ENCODE measurements at places on chromosomes 5 and 9.

DNA sequence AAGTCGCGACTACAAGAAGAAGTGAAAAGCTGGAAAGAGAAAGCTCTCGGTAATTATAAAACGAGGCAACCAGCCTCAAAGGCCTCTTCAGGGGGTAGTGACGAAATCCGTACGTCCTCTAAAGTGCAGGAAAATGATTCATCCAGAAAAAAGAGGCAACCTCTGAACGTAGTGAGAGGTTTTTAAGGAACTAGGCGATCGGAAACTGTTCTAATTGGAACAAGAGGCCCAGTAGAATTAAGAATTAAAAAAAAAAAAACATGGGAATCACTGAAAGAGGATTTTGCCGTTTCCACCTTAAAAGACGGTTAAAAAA is 1.0 kb downstream of the CSNK1A1 start:
- no peak for DNase-seq

DNA sequence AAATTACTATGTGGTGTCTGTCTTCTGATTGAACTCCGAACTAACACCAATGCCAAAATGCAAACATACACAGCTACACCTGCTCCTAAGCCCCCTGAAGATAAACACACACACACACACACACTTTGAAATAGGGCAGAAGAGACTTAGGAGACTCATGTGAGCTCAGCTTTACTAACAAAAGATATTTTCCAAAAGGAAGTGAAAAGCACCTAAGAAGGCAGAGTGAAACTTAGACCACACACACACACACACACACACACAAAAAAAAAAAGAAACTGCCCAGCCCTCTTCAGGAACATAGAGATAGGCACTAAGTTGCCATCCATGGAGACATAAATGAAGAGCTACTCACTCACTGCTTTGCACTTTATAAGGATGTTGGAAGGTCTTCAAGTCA is 45.2 kb upstream of the APC start:
- no peak for DNase-seq

GRCh38 chr5:6401410-6401809 is 23.1 kb upstream of the MED10 start:
- DNase-seq = no peak

GRCh38 chr9:90458485-90458884 is 184.1 kb downstream of the DIRAS2 start:
- DNase-seq = no peak

DNA sequence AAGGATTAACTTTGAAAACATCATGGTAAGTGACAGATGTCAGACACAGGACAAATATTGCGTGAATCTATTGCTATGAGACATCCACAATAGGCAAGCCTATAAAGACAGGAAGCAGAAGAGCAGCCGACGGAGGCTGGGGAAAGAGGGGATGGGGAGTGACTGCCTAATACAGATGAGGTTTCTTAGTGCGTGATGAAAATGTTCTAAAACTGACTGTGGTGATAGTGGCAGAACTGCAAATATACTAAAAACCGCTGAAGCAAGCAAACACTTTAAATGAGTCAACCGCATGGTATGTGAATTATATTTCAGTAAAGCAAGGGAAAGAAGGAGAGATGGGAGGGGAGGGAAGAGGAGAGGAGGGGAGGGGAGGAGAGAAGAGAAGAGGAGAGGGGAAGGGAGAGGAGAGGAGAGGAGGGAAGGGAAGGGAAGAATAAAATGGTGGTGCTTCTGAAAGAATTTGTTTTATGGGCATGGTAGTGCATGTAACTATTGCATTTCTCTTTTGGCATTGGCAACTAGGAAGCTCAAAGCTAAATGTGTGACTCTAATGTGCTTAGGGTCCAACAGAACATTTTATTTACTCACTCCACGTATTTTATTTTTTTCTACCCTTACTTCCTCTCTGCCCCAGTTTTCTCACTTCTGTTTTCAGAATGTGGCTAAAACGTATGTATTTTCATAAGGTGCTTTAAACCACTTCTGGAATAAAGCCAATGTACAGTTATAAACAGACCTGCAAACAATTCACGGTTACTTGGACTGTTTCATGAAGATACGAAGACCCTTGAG is 21.3 kb downstream of the AKNA start:
- DNase-seq = no peak

DNA sequence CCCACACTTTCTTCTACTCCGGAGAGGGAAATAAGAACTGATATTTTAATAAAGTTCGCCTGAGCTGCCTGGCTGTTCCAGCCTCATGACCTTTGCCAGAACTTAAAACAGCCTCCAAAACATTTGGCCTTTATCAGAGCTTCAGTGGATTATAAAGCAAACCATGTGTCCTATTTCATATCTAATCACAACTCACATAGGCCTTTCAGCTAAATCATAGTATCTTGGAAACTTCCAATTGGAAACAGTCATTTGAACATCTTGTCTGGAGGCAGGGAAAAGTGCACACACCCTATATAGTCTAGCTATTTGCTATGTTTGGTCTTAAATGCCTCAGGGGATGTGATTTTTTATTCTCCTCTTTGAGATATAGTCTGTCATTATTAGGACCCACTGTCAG is 46.0 kb upstream of the FREM1 start:
- DNase-seq = no peak

- DNase-seq = no peak
Observed at GRCh38 chr9:109158651-109159050, 8.4 kb downstream of the FRRS1L start.

GRCh38 chr9:68895741-68896478 is 118.0 kb downstream of the PRKACG start:
- DNase-seq = no peak

DNA sequence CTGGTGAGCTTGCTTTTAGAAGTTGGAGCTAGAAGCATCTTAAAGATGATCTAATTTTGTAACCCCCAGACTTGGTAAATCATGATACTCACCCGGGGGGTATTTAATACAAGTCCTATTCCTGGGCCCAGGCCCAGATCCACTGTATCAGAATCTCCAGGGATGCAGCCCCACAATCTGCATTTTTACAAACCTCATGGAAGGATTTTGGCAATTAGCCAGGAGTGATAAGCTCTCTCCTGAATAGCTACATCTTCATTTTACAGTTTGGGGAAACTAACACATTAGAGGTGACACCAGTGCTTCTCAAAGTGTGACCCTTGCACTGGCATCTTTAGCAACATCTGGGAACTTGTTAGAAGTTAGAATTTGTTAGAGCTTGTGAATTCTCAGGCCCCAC is 31.2 kb upstream of the OTP start:
- no peak for DNase-seq

DNA sequence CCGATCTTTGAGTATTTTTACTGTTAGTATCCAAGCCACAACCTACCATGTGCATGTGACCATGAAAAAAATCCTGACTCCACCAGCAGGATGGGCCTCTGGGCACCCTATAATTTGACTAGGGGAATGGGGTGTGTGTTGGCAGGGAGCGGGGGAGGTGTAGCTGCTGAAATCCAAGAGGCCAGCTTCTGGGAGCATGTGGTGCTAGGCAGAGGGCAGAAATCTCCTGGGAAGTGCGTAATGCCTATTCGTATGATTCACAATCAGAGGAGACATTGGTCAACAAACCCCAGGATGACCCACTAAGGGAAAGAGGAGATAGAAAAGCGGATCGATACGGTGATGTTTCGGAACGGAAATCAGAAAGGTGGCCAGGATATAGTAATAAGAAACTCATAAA is 149.9 kb downstream of the ARSB start:
- DNase-seq = no peak

DNA sequence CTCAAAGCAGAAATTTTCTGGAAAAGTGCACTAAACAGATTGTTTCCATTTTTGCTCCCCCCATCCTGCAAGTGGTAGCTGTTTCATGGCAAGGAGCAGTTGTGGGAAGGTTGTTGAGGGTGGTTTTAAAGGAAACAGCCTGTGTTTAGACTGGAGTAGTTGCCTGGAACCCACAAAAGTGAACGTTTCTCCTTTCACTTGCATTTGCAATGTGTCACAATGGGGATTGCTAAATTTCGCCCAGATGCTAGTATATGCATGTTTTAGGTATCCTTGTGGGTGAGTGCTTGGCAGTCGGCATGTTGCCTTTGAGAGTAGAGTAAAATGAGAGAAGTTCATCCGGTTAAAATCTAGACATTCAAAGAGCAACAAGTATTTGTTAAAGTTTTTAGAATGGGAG is 1099.9 kb upstream of the DMAC1 start:
- no peak for DNase-seq

GRCh38 chr5:12016159-12016746 is 112.0 kb upstream of the CTNND2 start:
- no peak for DNase-seq

DNA sequence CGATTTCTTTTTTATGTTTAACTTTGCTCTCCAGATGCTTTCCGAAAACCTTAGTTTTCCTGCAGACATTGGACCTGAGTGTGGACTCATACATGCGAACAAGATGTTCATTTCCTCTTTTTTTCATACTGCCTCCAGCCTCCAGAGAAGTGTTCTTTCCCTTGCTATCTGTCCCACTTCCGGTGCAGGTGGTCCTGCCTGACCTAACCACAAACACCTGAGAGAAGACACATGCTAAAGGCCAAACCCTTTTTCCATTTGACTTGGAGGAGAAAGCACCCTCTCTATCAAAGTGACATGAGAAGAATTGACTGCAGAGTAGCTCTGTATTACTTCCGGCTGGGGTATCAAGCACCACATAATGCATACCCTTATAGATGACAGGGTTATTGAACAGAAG is 334.0 kb downstream of the ARHGEF28 start:
- DNase-seq = no peak

- DNase-seq = no peak
Observed at GRCh38 chr5:76620166-76620565, 3.0 kb downstream of the F2RL2 start.

DNA sequence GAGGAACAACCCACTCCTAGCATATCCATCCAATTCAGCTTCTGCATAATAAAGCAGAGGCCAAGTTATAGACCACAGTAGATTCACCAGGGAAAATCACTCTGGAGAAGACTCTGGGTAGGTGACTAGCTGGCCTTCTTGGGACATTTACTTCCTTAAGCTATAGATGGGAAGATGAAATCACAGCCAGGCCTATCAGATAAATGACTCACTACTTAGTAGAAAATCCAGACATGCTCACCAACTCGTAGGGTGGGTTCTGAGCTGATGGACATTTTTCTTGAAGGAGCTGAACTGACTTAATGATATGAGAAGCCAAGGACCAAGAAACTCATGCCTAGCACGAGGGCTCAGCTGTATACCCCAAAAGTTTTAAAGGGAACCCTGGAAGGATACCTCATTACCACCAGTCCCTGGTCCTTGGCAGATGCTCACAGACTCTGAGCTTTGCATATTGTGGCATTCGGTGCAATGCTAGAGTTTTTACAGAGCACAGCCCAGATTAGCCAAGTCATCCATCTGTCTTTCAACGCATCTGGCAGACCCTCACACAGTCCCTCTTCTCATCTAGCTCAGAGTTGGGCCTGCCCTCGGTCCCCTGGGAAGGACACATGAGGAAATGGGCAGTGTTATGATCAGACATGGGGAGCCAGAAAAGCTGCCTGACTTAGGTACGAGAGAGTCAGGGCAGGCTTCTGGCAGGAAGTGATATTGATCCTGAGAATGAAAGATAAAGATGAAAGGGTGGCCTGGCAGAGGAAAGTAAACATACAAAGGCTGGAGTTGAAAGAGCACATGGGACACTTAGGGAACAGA is 15.0 kb downstream of the ACSL6 start:
- DNase-seq = no peak

DNA sequence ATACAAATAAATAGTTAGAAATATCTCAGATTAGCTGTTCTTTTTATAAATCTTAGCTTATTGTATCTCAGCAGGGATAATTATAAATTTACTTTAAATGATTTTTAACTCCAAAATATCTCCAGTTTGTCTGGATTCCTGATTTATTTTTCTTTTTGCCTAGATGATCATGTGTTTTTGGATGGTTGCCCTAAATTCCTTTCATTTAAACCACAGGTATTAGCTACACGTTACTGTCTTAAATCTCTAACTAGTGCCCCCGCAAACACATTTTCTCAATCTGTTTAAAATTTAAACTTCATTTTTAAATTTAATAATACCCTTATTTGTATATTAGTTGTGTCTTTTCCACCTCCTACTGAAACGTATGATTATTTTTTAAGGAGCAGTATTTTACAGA is 5.6 kb downstream of the FER start:
- DNase-seq = no peak

- DNase-seq = no peak
Observed at GRCh38 chr5:156667616-156668015, 182.5 kb upstream of the PPP1R2B start.

GRCh38 chr5:34717426-34718327 is 61.5 kb downstream of the RAI14 start:
- DNase-seq = no peak

- DNase-seq = peak; percentile 4
Observed at GRCh38 chr9:74496819-74497747, at the start of gene RORB. Gene RORB, plus strand, starts transcription at chr9:74497335. Its CDS starts 642 bp downstream, at chr9:74497977.
